Hematopoietic multipotent progenitor cell treated with erythropoietin and hydrocortisone succinate and interleukin-3 and kit ligand, for 6 days (in vitro differentiated cells): ENCODE measurements at places on chromosomes 11 and 22.

DNA sequence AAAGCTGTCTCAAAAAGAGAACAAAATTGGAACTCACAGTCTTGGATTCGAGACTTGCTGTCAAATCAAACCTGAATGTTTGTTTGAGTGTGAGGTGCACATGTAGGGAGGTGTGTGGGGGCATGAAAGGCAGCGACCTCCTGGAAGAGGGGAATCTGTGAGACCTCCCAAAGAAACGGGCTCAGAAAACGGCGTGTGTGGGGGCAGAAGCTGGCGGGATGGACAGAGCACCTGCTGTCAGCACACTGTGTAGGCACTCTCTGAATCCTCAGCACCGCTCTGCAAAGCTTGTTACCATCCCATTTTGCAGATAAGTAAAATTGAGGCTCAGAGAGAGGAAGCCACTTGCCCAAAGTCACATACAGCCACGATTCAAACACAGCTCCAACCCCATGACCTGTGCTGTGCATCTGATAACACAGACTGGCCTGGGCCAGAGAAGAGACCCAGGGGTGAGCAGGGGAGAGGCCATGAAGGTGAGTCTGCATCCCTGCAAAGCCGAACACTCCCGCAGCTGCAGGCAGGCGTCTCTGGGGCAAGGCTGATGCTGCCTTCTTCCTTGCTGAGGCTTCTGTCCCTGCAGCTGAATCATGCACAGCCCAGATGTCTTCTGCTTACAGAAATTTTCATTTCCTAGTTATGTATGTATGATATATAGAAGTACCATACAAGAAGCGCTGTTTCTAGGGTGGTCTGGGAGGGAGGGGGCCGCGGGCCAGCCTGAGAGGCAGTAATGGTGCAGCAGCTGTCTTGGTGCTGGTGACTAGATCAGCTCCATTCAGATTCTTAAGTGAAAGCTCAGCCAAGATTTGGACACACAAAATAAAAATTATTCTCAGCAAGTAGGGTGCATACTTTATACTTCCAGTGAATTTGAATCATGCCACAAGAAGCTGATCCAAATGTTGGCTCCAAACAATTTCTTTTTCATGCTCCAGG, 67.3 kb upstream of the SHISAL1 start:
- DNase-seq, result no peak

DNA sequence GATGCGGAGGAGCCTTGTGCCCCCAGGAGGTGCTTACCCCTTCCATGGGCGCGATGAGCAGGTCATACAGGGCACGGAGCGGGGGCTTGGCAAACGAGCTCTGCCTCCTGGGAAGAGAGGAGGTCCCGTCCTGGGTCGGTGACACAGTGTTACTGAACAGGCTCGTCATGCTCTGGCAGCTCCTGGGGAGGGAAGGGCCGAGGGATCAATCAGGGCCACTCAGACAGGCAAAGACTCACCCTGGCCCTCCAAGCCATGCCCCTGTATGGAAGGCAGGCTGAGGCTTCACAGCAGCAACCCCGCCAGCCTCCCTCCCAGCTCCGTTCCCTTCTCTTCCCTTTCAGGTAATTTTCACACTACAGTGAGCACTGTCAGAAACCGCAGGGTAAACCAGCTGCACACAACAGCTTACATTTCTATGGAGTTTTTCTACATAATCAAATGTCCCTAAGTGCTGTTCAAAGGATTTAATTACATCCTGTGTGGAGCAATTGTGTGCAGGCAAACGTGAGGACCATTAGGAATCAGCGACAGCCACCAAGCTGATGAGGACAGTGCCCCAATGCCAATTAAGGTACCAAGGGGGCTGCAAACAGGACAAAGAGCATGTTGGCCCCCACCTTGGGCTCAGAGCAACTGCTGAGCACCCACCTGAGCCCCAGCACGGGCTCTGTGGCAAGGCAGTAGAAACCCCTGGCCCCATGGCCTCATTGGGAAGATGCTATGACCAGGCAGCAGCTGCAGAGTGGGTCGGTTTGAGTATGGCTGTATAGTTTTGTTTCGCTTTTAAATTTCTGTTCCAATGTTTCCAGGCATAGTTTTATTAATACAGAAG, 95.4 kb upstream of the PITPNB start:
- no peak for DNase-seq

GRCh38 chr22:34688825-34689224, 377.1 kb upstream of the ISX start:
- DNase-seq, result no peak

- DNase-seq, result no peak
These were observed 78.8 kb downstream of the CTTN start for GRCh38 chr11:70477176-70477575.

DNA sequence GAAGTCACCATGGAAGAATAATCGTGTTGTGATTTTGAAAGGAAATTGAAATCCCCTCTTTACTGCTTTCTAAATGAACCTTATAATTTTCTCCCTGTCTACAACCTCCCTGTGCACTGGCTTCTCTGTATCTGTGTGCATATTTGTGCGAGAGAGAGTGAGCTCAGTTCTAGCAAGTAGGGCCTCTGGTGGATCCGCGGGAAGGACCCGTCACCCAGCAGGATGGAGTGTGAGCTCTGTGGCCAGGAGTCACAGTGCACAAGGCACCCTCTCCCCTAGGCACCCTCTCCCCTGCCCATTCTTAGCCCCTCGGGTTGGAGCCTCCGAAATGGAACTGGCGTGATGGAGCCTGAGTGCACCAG, 109.0 kb downstream of the TRIM29 start:
- DNase-seq, result no peak

DNA sequence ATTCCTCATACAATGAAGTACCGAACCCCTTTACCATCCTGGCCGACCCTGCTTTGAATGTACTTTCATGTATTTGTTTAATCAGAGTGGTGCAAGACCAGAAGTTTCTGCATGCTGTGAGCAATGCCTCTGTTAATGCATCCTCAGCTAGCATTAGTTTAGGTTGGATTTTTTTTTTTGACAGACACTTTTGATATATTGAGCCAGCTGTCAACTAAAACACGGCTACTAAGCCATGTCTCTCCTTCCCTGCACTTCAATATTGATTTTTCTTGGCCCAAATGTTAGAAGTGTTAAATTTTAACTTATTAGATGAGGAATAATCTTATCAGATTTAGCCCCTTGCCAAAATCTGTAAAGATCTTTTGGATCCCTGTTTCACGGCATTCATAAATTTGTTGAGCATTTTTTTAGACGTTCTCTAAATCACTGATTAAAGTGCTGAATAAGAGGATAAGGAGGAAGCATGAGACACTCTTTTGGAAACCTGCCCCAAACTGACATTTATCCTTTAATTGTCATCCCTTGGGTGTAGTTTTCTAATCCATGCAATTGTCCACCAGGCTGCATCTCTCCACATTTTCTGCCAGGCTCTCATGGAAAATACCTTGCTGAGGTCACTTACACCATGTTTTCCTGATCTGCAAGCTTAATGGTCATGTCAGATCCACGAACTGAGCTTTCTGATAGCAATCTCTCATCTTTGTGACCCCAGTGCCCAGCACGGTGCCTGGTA, 130.7 kb downstream of the FEZ1 start:
- DNase-seq, result no peak

DNA sequence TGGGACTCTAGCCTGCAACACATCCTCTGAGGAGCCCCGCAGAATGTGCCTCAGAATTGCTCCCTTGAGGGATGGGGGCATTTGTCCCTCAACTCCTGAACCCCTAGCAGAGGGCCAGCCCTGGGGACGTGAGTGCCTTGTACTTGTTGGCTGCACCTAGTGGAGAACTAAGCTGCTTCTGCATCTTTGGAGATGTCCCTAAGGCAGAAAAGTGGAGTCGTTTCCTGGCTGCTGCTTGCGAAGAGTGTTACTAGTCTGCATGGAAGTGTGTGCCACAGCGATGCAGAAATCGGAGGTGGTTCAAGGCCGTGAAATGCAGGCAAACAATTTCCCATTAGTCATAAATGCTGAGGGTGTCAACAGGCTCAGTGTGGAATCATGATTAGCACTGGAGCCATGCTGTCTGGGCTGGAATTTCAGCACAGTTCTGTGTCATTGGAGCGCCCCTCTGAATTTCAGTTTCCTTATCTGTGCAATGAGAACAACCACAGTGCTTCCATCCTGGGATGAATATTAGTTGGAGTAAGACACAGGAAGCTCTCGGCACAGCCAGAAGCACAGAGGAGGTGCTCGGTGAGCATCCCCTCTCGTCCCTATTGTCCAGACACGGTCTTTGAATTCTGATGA, 56.5 kb downstream of the MIAT start:
- no peak for DNase-seq

DNA sequence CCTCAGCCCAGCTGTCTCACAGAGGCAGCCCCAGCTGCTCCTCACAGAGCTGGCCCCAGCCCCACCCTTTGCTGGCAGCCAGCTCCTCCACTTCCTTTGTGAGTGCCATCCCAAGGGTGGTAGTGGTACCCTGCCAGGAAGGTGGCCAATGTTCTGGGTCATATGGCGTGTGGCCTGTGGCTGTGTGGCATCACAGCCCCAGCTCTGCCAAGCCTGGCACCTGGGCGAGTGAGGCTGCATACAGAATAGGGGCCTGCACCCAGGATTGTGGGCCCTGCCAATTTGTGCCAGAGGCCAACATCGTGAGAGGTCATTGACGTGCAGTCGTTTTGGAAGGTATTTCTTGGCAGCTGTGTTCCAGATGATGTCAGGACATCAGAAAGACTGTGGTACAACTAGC, 10.7 kb downstream of the TUB start:
- DNase-seq, result no peak

- DNase-seq, result peak; percentile 66
These were observed 35.0 kb upstream of the JAM3 start for GRCh38 chr11:134033696-134034491.

DNA sequence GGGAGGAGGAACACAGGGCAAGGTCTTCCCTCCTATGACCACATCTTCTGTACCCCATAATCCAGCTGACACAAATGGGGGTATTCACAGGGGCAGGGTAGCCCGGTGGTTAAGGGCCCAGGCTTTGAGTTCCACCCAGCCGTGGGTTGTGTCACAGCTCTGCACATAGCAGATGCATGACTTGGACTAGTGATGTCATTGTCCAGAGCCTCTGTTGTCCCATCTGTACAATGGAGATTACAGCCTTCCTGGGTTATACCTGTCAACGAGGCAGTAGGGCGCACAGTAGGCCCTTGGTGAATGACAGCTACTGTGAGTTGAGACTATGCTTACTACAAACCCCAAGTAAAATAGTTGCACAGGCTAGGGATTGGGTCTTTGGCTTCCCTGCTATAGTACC, 99.3 kb upstream of the CRYBB3 start:
- no peak for DNase-seq

GRCh38 chr11:76620489-76620888, 50.1 kb downstream of the LRRC32 start:
- DNase-seq, result no peak

DNA sequence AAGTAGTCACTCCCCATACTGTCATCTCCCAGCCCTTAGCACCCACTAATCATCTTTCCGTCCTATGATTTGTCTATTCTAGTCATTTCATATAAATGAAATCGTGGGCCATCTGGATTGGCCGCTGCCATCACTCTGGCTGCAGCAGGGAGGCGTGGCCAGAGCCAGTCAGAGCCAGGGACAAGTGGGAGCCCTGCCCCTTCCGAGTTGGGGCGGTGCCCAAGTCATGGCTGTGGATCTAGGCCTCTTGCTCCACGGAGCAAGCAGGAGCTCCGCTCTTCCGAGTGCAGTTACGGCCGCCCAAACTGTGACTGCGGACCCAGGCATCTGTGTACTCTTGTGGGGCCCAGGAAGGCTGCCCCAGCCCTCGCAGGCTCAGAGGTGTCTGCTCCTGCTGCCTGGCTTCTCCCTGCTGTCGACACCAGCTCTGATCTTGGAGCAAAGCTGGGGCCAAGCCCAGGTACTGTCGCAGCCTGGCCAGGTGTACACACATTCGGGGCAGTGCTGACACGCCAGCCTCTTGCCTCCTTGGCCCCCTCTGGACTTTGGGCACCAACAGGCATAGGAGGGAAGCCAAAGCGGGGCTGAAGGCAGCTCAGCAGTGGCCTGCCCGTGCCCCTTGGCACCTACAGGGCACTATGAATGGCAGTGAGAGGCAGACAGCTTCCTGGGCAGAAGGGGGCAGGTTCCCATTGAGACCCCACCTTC, 8.4 kb downstream of the MRPL48 start:
- DNase-seq, result no peak

DNA sequence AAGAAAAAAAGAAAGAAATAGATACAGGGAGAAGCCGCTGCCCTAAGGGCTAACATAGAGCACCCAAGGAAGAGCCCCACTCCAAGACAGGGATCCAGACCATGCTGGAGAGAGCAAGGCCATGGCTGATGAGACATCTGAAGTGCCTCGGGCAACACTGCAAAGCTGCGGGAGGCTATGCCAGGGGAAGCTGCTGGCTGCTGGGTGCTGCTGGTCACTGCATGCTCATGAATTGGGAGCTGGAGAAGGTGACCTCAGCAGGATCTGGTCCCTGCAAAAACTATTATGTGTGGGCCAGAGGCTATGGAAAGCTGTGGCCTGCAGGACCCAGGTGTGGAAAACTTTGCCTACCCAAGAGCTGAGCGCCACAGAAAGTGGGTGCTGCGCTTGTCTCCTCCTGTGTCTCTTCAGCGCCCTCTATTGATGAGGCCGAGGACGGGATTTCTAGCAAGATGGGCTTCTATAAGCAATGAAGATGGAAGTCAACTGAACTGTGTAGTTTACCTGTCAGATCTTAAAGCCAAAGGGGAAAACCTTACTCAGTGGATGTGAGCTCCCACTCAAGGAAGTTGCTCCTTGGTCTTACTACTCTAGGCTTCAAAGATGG, 17.3 kb upstream of the SLC29A2 start:
- DNase-seq, result peak; percentile 91

- no peak for DNase-seq
These were observed 92.9 kb downstream of the PDHX start for GRCh38 chr11:35009191-35009943.

GRCh38 chr11:28209906-28210305, 101.7 kb downstream of the METTL15 start:
- DNase-seq, result no peak

DNA sequence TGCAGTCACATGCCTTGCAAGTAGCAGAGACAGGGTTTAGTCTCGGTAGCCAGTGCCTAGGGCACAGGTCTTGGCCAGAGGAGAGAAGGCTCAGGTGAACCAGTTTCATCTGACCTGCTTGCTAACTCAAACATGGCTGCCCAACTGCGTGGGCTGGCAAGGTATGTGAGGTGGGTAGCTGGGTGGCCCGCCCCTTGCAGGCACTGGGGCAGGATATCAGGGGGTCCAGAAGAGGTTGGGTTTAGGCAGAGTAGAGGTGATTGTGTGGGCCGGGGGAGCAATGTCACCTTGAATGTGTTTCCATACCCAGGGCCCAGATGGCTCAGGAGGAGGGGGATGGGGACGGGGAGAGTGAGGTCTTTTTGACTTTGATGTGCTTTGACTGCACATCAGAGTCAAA, 37.7 kb downstream of the ST3GAL4 start:
- DNase-seq, result no peak

DNA sequence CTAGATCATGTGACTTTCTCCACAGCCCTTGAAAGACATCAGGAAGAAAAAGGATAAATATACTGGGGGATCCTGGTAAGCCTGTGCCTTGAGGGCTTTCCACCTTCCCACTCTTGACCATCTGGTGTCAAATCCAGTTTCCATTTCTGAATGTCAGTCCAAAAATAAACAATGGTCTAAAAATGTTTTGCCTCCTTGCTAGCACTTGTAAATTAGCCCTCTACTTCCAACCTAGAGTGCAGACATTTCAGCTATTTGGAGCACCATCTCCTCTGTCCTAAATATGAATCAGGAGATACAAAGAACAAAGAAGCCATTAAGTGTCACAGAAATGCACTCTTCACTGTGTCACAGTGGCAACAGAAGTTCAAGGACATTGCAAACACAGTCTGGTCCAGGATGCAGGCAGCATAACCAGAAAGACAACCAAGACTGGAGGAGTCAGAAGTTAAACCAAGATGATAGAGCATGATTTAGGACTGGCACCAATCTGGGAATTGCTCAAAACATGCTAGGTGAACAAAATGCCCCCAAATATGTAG, 88.1 kb downstream of the CCDC34 start:
- no peak for DNase-seq
